ENCODE measurements at places on chromosomes 12 and 14.

DNA sequence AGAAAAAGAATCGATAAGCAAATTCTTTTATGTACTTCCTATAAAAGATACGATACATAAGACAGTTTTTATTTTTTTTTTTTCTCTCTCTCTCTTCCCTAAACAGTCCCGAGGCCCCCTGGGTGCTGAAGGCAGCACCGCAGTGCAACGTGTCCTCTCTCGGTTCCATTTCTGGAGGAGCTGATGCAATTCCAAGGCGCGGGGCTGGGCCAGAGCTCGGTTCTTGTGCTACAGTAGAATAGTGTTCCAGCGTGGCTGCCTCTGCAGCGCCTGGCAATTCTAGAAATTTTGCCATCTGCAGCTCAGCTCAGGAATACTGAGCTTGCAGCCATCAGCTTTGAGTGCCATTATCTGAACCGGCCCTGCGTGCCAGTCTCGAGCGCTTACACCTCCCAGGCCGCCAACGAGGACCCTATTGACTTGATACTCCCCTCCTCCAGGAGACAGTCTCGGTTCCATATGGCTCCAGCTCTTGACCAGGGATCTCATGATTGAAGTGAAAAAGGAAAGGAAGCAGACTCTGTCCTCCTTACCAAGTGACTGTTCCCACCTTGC, 630 bp downstream of the ALDH1L2 start:
- DNase-seq: peak; percentile 45

DNA sequence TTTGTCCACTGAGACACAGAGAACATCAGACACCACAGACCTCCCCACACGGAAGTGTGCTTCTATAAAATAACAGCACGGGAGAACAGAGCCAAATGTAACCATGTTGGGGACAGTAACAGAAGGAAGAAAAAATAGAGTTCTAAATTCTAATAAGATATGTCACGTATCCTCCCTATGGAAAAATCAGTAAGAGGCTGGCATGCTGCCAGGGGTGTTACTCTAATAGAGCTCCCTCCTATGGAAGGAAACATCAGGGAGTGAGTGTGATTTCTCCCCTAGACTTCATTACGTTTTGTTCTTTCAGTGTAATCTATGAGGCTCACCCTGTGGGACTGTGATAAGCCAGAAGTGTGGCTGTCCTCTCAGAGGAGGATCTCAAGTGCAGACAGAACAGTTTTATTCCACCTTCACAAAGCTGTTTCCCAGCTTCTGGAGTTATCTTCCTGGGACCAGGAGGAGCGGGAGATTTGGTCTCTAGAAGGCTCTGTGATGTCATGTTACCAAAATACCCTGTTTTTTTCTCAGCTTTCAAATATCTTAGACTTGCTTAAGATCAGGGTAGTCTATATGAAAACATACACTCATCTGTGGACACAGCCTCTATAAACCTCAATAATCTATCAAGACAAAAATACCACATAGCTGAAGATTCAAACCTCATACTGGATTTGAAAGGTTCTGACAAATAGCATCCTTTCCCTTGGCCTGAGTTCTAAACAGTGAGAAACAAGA, 69.3 kb downstream of the ZFC3H1 start:
- no peak for DNase-seq

DNA sequence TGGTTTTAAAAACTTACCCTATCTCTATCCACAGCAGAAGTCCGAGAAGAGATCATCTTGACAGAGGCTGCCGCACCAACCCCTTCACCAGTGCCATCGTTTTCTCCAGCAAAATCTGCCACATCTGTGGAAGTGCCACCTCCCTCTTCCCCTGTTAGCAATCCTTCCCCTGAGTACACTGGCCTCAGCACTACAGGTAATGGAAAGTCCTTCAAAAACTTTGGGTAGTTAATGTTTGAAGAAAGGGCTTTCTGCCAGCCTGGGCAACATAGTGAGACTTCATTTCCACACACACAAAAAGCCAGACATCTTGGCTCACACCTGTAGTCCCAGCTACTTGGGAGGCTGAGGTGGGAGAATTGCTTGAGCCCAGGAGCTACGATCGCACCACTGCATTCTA, 41.6 kb upstream of the RIC8B start:
- DNase-seq: no peak

DNA sequence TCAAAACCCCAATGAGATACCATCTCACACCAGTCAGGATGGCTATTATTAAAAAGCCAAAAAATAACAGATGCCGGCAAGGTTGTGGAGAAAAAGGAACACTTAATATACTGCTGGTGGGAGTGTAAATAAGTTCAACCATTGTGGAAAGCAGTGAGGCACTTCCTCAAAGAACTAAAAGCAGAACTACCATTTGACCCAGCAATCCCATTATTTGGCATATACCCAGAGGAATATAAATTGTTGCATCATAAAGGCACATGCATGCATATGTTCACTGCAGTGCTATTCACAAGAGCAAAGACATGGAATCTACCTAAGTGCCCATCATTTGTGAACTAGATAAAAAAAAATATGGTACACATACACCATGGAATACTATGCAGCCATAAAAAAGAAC, 59.9 kb downstream of the MGST1 start:
- no peak for DNase-seq

- no peak for DNase-seq
These were observed 9.5 kb downstream of the ATXN2 start for GRCh38 chr12:111589601-111590000.

- no peak for DNase-seq
These were observed 536 bp downstream of the PARPBP start for GRCh38 chr12:102120564-102120873.

GRCh38 chr12:104012331-104012730, 37.7 kb downstream of the GLT8D2 start:
- no peak for DNase-seq

- DNase-seq: no peak
These were observed 1.9 kb downstream of the PCNX4 start for GRCh38 chr14:60093606-60094005.

GRCh38 chr12:89499857-89500256, 24.7 kb downstream of the GALNT4 start:
- DNase-seq: no peak

DNA sequence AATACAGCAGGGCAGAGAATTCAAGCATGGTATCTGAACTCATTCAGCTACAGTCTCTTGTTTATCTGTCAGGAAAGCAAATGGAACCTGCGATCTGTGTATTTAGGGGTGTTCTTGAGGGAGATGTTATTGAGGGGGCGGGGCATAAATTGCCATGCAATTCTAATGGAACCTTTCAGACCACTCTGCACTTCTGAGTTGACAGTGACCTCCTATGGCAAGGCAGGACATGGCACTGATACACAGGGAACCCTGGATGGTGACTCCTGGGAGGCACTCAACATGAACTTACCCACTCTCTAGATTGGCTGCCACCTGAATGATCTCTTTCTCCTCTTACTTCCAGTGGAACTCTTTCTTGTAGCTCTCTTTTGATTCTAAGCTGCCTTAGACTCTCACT, 787.3 kb downstream of the VRK1 start:
- DNase-seq: no peak
